ENCODE measurements at places on chromosomes 4 and X.

DNA sequence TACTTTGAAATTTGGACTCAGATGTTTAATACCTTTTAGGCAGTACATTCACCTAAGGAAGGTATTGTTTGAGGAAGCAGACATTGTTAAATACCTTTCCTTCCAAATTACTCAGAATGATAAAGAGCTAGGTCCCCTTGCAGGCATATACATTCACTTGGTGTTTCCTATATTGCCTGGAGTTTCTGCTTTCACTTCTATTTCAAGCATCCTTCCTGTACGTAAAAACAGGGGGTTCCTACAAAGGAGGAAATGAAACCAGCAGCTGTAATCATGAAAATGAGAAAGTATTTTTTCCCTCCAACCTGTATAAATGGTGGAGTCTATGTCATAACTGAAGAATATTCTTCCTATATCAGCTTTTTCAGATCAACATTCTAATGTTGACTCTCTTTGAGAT, 90.4 kb upstream of the RASGEF1B start:
- no peak for DNase-seq

DNA sequence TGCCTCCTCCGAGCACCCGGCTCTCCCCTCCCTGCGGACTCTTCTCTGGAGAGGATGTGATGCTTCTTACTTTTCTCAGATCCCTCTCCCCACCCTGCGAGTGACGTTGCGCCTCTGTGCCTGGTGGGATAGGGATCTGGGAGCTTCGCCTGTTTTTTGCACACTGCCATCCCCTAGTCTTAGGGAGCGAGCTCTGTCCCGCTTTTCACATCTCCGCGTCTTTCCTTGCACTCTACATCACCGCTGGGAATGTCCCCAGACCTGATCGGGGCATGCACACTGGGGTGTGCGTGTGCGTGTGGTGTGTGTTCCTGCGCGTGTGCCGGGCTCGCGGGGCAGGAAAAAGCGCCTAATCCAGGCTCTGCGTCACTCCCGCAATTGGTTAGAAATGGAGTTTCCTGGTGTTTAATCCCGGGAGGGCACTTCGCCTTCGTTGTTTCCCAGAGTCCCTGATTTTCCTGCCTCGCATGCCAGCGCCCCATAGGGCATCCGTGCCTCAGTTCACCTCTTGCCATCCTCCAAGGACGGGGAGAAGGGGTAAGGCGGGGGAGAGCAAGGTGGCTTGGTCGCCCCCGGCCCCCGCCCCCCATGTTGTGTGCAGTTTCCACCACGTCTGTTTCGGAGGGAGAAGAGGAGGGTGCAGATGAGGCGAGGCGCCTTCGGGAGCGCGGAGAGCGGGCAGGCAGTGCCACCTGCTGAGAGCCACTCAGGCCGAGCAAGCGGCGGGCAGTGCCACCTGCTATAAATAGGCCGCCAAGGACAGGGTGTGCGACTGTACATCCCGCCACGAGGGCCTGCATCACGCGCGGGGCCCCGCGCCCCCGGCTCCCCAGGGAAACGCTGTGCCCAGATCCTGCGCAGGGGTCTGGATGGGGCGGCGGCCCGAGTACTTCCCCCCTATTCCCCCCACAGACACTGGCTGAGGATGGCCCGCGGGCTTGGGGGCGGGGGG, 759 bp upstream of the TBC1D1 start:
- DNase-seq: peak; percentile 52

DNA sequence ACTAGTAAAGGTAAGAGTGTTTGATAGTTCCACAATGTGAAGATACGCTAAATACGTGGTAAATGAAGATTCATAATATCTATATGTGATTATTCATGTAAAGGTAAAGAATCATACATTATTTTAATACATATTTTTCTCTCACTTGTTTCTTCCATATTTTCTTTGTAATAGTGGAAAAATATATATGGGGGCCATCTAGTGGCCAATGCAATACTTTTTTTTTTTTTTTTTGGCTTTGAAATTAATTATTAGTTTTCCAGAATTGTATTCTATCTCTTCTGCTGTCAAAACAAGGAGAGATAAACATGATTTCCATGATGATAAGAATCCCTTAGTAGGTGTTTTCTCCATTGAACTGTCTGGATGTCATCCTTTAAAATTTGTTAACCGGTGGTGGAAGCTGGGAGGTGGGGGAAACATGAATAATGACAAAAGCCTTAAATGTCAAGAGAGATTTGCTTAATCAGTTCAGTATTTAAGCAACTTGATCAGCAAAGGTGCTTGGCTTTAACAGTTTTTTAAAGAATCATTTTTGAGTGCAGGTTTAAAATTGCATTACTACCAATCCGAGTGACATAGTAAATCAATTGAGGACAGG, 508.7 kb upstream of the HTR2C start:
- DNase-seq: no peak

GRCh38 chr4:32477518-32477917, 1757.3 kb downstream of the PCDH7 start:
- DNase-seq: no peak

- DNase-seq: no peak
Observed at GRCh38 chrX:7215842-7216241, 67.9 kb upstream of the PUDP start.

- DNase-seq: peak; percentile 77
Observed at GRCh38 chr4:41360214-41360920, 103.6 kb downstream of the UCHL1 start.

GRCh38 chr4:80141543-80141942, 55.8 kb upstream of the PRDM8 start:
- no peak for DNase-seq

- no peak for DNase-seq
Observed at GRCh38 chr4:80208610-80209339, 11.5 kb downstream of the PRDM8 start.

DNA sequence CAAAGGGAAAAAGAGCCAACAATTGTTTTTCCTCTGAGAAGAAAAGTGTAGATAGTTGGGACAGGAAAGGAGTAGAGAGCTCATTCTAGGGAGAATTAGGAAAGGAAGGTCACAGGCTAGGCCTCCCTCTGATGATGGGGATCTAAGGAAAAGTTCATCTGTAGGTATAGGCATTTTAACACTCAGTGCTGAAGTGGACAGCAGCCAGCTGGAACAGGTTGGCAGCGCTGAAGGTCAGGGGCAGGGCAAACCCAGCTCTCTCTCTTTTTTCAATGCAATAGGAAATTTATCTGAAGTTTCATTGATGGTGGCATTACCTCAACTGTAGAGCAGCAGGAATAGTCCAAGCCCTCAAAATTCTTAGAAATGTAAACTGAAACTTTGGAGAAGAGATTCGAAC, 98.5 kb upstream of the ETNPPL start:
- DNase-seq: peak; percentile 13

DNA sequence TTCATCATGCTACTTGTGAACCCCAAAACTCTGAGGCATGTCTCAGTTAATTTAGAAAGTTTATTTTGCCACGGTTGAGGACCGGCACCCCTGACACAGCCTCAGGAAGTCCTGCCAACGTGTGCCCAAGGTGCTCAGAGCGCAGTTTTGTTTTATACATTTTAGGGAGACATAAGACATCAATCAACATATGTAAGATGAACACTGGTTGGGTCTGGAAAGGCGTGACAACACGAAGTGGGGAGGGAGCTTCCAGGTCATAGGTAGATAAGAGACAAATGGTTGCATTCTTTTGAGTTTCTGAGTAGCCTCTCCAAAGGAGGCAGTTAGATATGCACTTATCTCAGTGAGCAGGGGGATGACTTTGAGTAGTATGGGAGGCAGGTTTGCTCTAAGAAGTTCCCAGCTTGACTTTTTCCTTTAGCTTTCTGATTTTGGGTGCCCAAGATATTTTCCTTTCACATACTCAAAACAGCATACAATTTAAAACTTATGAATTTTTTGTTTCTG, 98.9 kb downstream of the SYTL5 start:
- no peak for DNase-seq

DNA sequence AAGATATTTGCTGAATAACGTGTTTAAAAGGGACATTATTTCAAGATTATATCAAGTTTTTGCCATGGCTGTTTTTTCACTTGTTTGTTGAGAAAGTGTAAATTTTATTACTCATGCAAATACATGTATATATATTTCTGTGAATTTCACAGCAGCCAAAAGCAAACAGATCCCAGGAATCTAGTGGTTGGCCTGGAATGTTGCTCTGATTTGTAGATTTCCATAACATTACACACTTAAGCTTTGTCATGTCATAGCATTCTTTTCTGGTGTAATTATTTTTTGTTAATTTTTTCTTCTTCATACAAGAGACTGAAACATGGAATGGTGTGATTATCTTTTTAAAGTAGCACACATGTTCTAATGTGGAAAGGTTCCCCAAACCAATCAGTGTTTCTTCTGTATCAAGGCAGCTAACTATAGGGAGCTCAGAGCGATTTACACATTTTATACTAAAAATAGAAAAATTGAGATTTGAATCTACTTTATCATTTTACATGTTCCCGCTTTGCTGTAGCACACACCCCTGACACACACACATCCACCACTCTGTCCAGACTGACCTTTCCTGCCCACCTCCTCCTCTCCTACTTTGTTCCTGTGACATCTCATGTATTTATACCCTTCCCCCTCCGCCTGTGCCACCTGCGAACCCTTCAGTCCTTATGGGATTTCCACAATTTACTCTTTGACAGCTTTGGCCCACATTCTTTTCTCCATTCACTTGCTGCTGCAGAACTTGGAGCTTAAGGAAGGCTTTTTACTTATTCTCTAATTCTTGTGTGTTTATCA, 20.3 kb downstream of the RUFY3 start:
- no peak for DNase-seq

GRCh38 chr4:139229534-139230039, 50.4 kb downstream of the MGARP start:
- no peak for DNase-seq

GRCh38 chr4:118058955-118059354, 24.7 kb downstream of the NDST3 start:
- DNase-seq: no peak

GRCh38 chr4:52234561-52235440, 183.7 kb downstream of the SPATA18 start:
- DNase-seq: no peak

DNA sequence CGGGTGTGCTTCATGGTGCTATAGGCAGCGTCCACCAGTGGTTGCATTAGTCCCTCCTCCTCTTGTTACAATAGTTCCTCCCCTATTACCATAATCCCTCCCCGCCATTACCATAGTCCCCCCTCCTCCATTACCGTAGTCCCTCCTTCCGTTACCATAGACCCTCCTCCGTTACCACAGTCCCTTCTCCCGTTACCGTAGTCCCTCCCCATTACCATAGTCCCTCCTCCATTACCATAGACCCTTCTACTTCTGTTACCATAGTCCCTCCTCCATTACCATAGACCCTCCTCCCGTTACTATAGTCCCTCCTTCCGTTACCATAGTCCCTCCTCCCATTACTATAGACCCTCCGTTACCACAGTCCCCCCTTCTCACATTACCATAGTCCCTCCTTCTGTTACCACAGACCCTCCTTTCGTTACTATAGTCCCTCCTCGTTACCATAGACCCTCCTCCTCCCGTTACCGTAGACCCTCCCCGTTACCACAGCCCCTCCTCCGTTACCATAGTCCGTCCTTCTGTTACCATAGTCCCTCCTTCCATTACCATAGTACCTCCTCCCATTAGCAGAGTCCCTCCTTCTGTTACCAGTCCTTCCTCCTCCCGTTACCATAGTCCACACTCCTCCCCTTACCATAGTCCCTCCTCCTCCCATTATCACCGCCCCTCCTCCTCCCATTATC, 129.6 kb downstream of the DHRSX start:
- DNase-seq: no peak

GRCh38 chr4:80229590-80229989, 32.3 kb downstream of the PRDM8 start:
- no peak for DNase-seq

- no peak for DNase-seq
Observed at GRCh38 chr4:125370478-125370877, 55.7 kb downstream of the FAT4 start.

GRCh38 chr4:187073820-187074219, 350.2 kb upstream of the FAT1 start:
- no peak for DNase-seq

DNA sequence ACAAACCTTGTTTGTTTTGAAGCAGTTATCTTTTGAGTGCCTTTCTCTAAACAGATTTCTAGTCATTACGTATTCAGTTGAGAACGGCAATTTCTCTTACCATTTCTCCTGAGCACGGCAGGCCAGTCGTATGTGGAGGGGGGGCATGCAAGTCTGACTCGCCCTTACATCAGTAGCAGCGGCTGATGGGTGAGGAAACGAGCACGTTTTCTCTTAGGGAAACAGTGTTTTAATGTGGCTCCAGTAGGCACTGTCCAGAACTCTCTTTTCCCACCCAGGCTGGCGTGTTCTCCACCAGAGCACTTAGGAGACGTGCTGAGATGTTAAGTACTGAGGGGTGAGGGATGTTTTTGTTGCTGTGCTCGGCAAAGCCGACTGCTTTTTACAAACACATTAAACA, 240.5 kb downstream of the STIM2 start:
- DNase-seq: no peak

GRCh38 chr4:53465891-53466290, 88.5 kb downstream of the FIP1L1 start:
- DNase-seq: no peak

DNA sequence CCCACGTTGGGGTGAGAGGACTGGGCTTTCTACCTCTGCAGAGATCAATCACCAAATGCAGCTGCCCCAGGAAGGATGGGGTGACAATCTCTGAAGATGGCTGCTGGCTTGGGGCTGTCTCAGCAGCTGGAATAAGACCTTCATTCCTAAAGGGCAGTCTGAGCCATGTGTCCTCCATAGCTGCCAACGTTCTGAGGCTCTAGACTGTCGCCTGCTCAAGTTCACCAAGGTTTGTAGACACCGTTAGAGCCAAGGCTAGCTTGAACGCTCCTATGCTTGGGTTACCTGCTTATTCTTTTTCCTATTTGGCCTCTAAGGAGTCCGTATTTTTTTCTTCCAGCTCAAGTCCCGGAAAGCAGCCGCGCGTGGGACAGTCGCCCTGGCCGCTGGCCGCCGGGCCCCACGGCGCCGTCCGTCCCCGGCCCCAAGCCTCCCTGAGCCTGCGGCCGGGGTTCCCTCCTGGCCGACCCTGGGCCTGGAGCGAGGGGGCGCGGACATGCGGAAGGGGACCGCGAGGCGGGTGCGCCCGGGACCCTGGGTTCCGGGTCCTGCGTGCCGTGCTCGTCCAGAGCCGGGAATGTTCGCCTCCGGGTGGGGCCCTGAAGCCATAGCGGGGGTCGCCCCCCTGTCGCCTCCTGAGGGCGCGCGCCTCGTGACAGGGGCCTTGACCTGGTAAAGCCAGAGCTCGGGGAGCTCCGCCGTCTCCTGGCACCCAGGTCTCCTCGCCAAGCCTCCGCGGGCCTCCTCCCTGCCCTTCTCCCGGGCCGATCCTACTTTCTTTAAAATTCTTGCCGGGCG, 23.3 kb downstream of the MRFAP1 start:
- no peak for DNase-seq

- DNase-seq: no peak
Observed at GRCh38 chrX:24925430-24925829, 90.3 kb downstream of the ARX start.

GRCh38 chr4:69909195-69909594, 21.7 kb upstream of the CSN1S1 start:
- DNase-seq: no peak

- DNase-seq: no peak
Observed at GRCh38 chr4:15354371-15355297, 73.2 kb upstream of the C1QTNF7 start.
